ENCODE measurements at places on chromosomes 16 and 17.

- DNase-seq: no peak
These were observed at the start of gene ALOXE3 for GRCh38 chr17:8117980-8118768. TSS of gene ALOXE3 (minus strand) at chr17:8118514. CDS start at chr17:8117990, 524 bp downstream.

DNA sequence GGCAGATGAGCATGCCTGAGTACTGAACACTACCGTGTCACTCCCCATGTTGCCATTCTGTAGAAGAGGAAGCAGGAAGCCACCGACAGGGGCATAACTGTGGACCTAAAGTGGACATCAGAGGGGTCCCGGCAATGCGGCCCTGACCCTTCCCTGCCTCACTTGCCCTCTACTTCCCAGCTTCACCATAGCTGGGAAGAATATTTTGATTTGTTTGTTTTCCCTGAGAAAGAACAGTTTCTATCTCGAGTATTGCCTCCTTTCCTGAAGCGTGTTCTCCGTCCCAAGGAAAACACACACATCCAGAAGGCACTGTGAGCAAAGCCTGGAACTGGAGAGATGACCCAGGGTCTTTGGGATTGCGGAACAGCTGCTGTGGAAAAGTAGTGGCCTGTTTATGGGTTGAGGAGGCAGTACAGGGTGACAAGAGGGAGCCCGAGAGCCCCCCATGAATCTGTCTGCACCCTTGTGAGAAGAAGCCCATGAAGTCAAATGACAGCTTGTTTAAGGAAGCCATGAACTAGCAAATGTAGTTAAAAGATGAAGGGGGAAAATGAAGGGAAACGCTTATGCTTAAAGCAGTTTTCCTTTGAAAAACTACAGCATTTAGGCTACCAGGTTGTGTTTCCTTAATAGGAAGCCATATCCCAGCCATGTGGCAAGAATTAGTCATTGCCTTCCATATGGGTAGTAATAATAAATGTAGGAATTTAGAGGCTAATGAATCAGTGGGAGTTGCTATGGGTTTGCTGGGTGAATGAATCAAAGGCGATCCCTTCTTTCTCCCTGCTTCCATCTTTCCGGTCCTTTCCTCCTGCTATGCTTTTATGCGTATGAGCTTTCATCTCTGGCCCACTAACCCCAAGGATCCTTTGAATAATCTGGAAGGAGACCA is 90.0 kb upstream of the TBX2 start:
- no peak for DNase-seq

GRCh38 chr17:31136319-31136718 is 41.5 kb downstream of the NF1 start:
- DNase-seq: no peak

GRCh38 chr17:17446666-17447155 is 30.1 kb upstream of the MED9 start:
- no peak for DNase-seq

Data from OCI-LY7 (cell line).